ENCODE measurements at places on chromosomes 2 and 18. TPM values are rescaled to one million over a fixed set of nuclear protein-coding genes. Genes with fewer than 3 reads are reported as not detected.

- DNase-seq: no peak
These were observed 5.2 kb downstream of the PPP4R1 start for GRCh38 chr18:9609190-9609589.

DNA sequence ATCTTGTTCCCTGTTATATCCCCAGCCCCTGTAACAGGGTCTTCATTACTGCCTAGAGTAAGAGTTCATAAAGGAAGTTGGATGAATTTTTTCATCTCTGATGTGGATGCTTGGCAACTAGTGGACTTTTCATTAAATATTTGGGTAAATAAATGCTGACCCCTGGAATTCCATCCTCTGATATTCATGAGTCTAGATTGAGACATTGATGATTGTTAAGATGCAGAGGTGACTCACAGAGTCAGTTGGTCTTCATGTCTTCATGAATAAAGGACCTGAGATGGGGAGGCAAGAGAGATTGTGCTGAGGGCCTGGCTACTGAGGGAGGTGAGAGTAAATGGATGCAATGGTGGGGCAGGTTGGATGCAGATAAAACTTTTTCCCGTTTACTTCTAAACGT is 132.7 kb upstream of the NT5C1B start:
- DNase-seq: no peak

GRCh38 chr2:234947556-234947955 is 4.3 kb upstream of the SH3BP4 start:
- DNase-seq: no peak

GRCh38 chr18:4286256-4286655 is 168.9 kb downstream of the DLGAP1 start:
- DNase-seq: no peak

CYS1 gene
- total RNA-seq: 2.0 TPM

SERPINB5 gene
- not detected for total RNA-seq

GRCh38 chr2:139067072-139067471 is 286.9 kb upstream of the NXPH2 start:
- DNase-seq: no peak

DNA sequence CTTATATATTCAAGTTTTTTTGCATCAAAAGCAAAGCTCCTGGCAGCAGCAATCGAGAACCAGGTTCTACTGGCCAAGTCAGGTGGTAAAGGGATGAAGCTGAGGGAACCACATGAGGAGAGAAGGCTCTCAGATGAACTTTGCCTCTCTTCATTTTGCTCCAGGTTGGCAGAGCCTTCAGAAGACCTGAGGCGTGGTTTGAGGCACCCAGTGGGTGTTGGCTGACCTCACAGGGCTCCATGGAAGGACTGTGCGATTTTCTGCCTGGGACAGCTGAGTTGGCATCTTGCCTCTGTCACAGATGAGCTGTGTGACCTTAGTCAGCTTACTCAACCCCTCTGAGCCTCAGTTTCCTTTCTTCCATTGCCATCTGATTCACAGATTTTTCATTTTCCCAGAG is 89.0 kb downstream of the INSIG2 start:
- no peak for DNase-seq

DNA sequence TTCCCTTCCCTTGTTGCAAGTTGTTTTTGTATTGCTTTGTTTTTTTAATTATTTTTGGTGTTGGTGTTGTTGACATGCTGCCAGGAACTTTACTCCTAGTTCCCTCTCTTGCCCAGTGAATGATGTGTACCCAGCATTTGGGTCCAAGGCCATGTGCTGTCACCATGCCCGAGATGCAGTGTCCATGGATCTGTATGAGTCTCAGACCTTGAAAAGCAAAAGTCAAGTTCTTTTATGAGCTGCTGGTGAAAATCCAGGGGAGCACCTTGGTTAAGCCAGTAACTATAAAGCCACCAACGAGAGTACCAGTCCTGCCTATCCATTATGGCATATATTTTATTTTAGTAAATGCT is 236.4 kb downstream of the BCL11A start:
- DNase-seq: no peak

IKZF2 gene
- total RNA-seq: 12.0 TPM

GRCh38 chr2:237733677-237734300 is 64.8 kb upstream of the RBM44 start:
- no peak for DNase-seq

TCF23 gene
- total RNA-seq: not detected

LINC00305 gene
- total RNA-seq: not detected

- DNase-seq: no peak
These were observed 36.2 kb downstream of the ACOXL start for GRCh38 chr2:110768591-110768990.

DNA sequence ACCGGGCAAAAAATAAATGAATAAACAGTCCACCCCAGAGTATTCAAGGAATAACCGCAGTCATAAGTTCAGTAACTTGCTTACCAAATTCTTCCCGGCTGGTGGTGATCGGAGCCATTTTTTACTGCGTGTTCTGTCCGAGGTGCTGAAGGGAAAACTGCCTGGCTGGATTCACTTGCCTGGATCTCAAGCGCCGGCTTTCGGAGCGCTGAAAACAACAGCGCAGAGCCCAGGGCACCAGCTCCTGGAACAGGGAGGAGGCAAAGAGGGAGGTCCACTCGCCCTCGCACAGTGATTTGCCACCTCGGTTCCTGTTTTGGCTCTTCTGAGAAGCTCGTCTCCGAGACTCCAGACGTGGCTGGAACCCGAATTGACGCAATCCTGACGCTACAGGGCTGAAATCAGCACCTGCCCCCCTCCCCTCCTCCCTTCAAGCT is at the start of gene SYT4:
Gene SYT4, minus strand, starts transcription at position 327 of the 437 bp plus-strand sequence. Its CDS starts 209 bp downstream, at position 118.
- DNase-seq: peak; percentile 79

DNA sequence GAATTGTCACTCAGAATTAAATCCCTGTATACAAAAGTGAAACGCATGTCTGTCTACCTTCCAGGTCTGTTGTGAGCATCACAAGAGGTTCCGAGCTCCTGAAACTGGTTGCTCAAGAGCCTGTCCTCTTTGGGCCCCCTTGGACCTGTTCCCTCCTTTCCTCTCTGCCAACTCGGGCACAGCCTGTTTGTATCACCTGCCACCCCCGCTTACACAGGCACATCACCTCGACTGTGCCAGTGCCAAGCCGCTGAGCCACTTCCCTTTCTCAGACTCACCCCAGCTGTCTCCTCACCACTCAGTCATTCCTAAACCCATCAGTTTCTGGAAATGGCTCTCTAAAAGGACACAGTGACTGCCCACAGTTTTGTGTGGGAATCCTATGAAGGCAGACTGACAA is 3.1 kb downstream of the EFR3B start:
- DNase-seq: peak; percentile 23

GRCh38 chr2:96143231-96143847 is 1.9 kb downstream of the DUSP2 start:
- no peak for DNase-seq

DNA sequence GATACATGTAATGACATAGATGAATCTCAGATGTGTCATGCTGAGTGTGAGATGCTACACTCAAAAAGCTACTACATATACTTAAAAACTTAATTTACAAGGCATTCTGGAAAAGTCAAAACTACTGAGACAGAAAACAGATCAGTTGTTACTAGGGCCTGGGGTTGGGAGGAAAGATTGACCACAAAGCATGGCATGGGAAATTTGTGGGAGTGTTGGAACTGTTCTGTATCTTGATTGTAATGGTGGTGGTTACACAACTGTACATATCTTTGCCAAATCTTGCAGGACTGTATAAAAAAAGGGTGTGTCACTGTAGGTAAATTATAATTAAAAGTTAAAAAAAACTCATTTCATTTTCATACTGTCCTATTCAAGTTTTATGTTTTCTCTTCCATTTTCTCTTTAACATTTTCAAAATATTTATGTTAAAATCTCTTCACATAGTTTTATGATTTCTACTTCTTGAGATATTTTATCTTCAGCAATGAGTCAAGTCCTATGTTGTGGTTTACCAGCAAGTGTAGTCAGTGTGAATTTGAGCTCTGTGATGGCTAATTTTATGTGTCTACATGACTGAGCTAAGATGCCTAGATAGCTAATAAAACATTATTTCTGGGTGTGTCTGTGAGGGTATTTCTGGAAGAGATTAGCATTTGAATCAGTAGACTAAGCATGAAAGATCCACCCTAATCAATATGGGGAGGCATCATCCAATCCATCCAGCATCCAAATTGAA is 58.6 kb upstream of the VRK2 start:
- DNase-seq: no peak

DNA sequence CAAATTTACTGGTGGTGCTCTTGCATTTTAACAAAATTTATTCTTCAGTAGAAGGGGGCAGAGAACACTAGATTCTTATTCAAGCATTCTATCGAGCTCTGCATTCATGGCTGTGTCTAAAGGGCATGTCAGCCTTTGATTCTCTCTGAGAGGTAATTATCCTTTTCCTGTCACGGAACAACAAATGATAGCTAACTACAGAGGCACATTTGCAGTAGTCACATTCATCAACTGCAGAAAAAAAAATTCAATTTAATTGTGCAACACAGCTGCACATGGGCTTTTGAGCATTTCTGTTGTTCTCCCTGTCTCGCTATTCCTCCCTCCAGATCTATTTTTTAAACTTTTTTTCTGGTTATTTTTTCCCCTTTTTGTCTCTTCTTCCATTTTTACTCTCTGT is 13.0 kb upstream of the DLX1 start:
- DNase-seq: no peak

DNA sequence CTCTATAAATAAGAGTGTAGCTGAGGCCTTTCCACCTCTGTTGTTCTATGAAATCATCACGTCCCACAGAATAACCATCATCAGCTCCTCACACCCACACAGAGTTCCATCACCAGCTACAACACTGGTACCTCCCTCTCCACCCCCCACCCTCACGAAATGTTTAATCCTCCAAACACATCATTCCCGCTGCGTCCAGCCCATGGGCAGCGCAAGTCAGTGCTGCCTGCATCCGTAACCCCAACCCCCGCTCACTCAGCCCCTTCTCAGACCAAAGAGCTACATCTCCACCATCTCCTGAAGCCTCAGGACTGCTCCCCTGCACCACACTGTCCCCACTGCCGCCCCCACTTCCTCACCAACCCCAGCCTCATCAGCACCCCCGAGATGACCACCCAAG is 19.4 kb downstream of the DNMT3A start:
- DNase-seq: no peak

LYG2 gene
- not detected for total RNA-seq

CHAC2 gene
- total RNA-seq: 5.3 TPM

- DNase-seq: no peak
These were observed 119.4 kb downstream of the CYRIA start for GRCh38 chr2:16546128-16546754.

- no peak for DNase-seq
These were observed 20.3 kb upstream of the GLI2 start for GRCh38 chr2:120715353-120715752.
